ENCODE measurements at places on chromosomes 4 and X.
A peak's percentile ranks its signal among the peaks of the same experiment; 100 is the strongest.

DNA sequence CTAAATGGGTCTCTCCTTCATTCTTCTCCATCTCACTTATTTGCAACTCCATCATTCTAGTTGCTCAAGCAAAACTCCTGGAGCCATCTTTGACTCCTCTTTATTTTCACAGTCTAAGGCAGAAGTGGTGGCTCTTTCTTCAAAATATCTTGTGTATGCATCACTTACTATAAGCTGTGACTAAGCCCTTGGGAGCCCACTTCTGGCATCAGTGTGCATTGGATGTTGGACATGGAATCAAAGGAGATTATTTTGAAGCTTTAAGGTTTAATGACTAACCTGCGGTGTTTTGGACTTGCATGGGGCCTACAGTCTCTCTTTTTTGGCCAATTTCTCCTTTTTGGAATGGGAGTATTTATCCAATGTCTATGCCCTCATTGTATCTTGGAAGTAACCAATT is 276.8 kb downstream of the SPOCK3 start:
- no peak for DNase-seq

- no peak for DNase-seq
Measured at GRCh38 chr4:26826721-26827120, 33.9 kb upstream of the STIM2 start.

- no peak for DNase-seq
Measured at GRCh38 chr4:21879187-21879586, 69.4 kb downstream of the KCNIP4 start.

GRCh38 chr4:21083413-21083812 is 383.2 kb downstream of the PACRGL start:
- DNase-seq, result no peak

DNA sequence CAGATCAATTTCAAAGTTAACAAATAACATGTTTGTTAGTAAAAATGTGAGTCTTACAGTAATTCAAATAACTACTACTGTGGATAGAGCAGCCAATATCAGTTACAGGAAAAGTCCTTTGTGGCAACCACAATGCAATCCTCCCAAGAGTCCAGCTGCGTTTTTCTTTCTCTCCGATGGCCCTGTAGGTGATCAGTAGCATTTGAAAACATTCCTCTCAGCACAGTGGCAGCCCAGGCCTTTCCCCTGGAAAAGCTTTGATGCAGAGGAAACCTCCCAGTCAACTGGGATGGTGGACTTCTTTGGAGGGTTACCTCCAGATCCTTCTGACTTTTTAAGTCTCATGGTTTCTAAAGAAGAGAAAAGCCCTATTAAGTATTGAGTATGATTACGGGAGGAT is 18.0 kb upstream of the PDZD4 start:
- DNase-seq, result no peak

- DNase-seq, result peak; percentile 43
Measured at GRCh38 chr4:88993246-88993645, 63.7 kb downstream of the FAM13A start.

- no peak for DNase-seq
Measured at GRCh38 chr4:185915271-185915670, 103.3 kb upstream of the SORBS2 start.

DNA sequence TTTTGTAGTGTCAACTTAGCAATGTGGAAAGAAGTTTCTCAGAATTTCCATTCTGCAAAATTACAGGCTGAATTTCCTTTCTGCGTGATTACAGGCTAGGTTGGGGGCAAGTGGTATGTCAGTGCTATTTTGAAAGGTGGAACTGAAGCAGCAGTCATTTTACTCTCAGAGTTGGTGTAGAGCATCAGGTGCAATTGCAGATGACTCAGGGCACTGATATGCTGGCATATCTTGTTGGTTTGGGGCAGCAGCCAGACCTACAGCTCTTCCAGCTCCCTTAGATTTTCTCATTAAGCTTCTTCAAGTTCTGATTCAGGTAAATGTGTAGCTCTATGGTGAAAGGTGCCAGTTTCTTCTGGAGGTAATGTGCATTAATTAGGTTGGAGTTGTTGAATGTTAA is 930.7 kb upstream of the PCDH10 start:
- DNase-seq, result no peak

DNA sequence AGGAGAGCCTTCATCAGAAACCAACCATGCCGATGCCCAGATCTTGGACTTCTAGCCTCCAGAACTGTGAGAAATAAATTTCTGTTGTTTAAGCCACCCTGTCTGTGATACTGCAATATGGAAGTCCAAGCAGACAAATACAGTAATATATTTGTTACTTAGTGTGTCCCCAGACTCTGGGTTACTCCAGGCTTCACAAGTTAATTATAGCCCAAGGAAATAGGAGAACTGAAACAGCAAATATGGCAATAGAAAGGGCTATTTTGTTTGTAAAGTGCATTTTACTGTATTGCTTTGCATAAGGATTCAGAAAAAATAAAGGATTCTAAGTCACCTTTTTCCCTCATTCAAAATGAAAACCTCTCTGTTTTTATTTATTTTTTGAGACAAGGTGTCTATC is 15.7 kb downstream of the TIGD4 start:
- DNase-seq, result no peak

DNA sequence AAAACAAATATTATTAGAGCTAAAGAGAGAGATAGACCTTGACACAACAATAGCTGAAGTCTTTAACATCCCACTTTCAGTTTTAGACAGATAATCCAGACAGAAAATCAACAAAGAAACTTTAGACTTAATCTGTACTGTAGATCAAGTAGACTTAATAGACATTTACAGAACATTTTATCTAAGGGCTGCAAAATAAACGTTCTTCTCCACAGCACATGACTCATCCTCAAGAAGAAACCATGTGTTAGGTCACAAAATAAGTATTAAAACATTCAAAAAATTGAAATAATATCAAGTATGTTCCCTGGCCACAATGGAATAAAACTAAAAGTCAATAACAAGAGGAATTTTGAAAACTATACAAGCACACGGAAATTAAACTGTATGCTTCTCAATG is 1510.3 kb upstream of the PCDH10 start:
- no peak for DNase-seq

GRCh38 chr4:37989398-37990260 is 29.4 kb downstream of the PTTG2 start:
- no peak for DNase-seq

DNA sequence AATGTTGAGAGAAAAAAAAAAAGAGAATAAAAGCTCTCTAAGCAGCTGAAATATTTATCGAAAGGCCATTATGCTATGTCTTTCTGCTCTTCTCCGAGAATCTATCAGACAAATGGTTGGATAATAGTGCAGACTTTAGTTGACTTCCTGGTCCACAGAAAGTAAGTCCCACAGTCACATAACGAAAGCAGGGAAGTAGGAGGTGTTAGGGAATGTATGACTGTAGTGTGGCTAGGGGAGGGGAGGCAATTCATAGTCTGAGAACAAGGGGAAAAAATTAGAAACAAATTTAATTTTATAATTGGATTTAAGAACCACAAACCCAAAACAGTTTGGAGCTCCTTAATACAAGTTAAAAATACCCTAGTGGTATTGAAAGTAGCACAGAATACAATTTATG is 79.7 kb upstream of the VEGFC start:
- no peak for DNase-seq

- DNase-seq, result peak; percentile 79
Measured at GRCh38 chr4:103076747-103077347, at the start of gene SLC9B2. TSS of gene SLC9B2 (minus strand) at chr4:103076761. CDS start at chr4:103067550, 9,211 bp downstream.

DNA sequence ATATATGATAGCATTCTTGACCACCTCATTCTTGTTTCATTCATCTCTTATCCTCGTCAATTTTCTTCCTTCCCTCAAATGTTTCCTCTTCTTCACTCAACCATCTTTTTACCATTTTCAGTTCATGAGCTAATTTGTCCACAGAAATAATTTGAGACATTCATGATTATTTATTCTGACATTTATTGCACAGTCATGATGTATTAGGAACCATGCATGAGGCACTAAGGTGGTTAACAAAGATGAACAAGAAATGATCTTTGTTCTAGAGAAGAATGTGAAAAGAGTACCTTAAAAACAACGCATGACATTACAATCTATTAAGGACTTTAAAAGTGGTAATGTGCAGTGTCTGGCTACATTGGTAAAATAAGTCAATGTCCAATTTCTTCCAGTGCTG is 27.9 kb downstream of the TEC start:
- DNase-seq, result no peak
